ENCODE measurements at places on chromosomes 3 and 15.
A peak's percentile ranks its signal among the peaks of the same experiment; 100 is the strongest.

DNA sequence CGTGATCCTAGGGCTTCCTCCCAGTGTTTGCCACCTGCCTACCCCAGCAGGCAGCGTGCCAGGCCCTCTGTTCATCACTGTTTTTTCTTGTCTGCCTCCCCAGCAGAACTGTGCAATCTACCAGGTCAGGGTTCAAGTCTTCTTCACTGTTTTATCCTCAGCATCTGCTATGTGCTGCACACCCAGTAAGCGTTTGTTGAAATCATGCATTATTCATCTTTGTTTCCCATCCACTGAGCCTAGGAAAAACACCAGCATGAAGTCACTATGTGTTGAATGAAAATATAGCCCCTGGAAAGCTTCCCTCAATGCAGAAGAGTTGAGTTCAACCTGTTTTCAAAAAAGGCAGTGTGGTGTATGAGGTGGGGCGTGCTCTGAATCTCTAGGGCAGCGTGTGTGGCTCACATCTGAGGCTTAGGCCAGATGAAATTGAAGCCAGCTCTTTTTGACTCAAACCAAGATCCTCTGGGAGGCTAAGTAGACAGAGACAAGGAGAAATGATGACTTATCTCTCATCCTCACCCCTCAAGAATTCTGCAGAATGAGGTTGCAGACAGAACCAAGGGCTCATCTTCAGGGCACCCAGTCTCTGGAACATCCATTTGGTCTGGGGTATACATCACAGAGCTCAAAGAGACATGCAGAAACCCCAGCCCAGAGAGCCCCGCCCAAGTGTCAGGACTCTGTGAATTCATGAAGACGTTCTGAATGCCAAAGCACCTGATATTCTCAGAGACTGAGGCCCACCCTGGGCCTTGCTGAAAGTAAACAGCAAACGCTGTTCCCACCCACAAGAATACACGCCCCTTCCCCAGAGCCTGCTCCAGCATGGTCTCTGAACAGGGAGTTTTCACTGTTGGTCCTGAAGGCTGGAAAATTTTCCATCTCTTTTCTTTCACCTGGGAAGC is 5.7 kb upstream of the CAV3 start:
- DNase-seq: no peak

DNA sequence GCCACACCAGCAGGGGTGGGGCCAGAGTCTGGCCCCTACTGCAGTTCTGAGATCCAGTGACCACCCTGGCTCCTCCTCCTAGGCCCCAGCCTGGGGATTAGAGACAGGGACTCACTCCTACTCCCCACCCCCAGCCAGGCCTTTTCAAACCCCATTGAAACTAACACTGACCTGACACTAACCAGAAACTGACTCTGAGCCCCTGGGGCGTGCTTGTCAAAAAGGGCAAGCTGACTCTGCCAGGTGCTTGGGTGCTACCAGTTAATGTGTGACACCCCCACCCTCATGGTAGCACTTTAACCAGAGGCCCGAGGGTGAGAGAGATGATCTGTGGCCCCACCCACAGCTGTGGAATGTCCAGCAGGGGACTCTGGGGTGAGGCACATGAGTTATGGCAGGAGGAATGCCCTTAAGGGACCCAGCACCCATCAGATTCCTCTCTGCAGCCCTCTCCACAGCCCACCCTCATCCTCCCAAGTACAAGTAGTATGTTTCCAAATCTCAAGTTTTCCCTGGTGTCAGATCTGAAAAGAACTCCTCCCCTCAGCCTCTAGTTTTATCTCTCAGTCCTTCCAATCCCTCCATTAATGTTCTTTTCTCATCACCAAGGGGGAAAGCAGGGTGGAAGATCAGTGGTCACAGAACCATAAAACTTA is 1.4 kb downstream of the PTH1R start:
- DNase-seq: no peak

DNA sequence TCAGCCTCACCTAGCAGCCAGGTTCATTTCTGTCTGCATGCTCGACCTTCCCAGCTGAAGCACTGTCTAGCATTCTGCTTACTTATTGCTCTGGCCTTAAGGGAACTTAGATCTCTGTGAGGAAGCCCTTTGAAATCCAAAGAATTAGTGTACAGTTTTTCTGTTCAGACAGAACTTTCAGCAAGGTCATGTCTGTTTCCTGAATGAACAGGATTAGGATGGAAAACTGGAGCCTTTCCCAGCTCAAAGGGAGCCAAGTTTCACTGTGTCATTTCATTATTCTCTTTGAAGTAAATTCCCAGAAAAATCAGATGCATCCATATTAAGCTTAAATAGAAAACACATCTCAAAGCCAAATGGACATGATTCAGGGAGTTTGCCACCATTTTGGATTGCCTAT is 457.3 kb upstream of the KCNMB2 start:
- DNase-seq: no peak

- DNase-seq: no peak
Observed at GRCh38 chr15:59104602-59104911, 389 bp upstream of the CCNB2 start.

DNA sequence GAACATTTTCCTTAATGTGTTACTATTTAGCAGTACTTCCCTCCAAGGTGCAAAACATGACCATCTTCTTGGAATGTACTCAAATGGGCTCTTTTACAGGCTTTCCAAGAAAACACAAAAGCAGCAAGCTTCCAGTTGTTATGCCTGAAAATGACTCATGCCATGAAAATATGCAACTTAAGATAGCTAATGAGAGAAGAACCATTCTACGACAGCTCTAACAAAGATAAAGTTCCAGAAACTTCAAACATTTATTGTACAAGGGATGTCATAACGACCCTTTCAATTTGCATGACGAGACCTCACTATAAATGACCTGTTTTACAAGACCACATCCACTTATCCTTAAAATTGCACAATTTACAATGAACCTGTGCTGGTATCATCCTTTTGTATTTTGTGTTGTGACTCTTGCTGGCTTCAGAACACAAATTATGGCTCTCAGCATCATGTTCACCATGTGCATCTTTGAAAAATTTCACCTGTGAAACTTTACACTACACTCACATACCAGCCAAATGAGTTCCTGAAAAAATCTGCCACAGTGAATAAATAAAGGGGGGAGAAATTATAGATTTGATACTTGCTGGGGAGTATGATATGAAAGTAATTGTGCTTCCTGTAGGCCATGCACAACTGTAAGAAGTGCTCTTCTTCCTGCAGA is 433.7 kb downstream of the MAGI1 start:
- DNase-seq: no peak

- DNase-seq: peak; percentile 29
Observed at GRCh38 chr3:40309925-40310695, 603 bp downstream of the EIF1B start.

All from activated T-helper 1 cell treated with anti-CD3 and anti-CD28 coated beads, Interleukin-12 subunit alpha, Interleukin-12 subunit beta, Interleukin-2, Interleukin-4 antibody, amounts not matched to agents 30 ng/mL and 10 ng/mL and 1 ng/mL, durations not matched to agents 14 hours and 24 hours and 36 hours (primary cell).